Activated CD4-positive, CD25-positive, alpha-beta regulatory T cell treated with anti-CD3 and anti-CD28 coated beads, Interleukin-2, amount 50 U/mL, for 72 hours (primary cell): ENCODE measurements at places on chromosomes 2 and 18.

DNA sequence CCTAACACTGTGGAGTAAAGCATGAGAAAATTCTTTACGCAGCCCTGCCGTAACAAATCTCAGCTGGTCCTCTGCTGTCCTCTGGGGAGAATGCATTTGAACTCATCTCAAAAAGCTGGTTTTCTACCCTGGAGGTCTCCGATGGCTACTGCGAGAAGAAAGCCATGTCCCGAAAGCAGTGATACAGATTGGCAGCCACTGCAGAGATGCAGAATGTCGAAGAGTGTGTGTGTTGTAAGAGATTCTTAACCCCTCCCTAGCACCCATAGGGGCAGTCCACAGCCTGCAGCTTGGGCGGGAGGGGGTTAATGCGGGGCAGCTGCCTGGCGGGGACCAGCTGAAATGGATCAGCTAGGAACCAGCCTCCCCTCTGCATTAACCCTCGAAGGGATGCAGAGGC lies 235.9 kb downstream of the ZNF516 start:
- DNase-seq, result no peak

DNA sequence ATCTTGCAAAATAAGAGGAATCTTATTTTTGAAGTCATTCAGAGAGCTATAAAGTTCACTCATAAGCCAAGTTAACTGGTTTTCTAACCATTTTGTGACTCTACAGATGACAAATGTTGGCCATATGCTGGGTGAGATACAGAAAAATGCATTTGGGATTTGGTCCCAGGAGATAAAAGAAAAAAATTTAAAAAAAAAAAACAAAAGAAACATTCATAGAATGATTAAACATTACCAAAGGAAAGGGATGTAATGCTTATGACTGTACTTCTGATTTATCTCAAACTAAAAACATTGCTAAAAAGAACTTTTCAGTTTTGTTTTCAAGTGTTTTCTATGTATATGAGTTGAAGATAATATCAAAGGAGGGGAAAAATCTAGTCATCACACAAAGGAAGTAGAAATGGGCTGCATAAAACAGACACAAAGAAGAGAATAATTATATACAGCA lies 43.1 kb downstream of the PELI1 start:
- DNase-seq, result no peak

DNA sequence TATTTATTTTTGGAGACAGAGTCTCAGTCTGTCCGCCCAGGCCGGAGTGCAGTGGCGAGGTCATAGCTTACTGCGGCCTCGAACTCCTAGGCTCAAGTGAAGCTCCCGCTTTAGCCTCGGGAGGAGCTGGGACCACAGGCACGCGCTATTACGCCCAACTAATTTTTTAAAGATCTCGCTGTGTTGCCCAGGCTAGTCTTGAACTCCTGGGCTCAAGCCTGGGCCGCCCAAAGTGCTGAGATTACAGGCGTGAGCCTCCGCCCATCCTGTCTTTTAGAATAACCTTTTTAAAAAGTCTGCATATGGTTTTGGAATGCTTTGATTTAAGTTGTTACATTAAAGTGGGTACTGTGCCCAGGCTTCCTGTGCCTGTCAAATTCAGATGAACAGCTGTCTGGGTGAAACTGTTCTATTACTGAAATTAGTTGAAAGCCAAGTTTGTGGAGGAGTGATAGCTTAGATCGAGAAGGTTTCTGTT lies 944 bp downstream of the RAB3GAP1 start:
- DNase-seq, result peak; percentile 38

DNA sequence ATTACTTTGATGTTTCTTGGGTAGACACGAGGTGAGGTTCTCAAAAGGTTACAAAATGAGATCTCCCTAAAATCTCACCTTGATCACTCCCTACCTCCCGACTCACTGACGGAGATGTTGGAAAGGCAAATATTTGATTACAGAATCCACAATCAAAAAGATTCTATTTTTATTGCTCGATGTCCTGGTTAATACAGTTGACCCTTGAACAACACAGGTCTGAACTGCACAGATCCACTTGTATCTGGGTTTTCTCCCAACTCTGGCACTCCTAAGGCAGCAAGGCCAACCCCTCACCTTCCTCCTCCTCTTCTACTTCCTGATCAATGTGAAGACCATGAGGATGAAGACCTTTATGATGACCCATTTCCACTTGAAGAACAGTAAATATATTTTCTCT lies 125.3 kb downstream of the C2orf74 start:
- DNase-seq, result no peak

- no peak for DNase-seq
These were observed 200.5 kb downstream of the ACKR3 start for GRCh38 chr2:236769981-236770671.

DNA sequence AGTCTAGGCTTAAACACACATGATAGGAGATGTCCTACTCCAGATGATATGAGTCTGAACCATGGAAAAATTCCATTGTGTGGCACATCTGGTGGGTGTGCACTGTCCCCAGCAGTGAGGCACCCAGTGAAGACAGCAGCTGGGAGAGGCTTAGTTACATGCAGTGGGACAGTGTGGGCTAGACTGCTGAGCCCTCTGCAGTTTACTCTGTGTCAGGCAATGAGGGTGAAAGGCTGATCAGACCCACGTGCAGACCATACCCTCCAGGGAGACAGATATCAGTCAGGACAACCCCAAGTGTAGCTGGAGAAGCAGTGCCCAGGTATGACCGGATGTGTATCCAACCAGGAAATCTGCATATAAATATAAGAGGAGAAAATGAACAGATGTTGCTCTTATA lies 13.4 kb downstream of the IL37 start:
- no peak for DNase-seq

DNA sequence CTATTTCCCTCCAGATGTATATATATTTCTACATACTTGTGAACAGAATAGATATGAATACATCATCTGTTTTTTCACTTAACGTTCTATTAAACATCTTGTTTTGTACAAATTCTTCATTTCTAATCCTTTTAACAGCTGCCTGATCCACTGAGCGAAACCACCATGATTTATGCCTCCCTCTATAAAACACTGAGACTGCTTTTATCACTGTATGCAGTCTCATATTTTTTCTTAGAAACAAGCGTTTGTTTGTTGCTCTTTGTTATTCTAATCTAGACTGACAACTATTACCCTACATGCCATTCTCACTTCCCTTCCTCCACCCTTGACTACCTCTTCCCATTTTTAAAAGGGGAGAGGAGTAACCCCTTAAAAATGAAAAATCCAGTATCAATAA lies 88.2 kb downstream of the DTNB start:
- no peak for DNase-seq

DNA sequence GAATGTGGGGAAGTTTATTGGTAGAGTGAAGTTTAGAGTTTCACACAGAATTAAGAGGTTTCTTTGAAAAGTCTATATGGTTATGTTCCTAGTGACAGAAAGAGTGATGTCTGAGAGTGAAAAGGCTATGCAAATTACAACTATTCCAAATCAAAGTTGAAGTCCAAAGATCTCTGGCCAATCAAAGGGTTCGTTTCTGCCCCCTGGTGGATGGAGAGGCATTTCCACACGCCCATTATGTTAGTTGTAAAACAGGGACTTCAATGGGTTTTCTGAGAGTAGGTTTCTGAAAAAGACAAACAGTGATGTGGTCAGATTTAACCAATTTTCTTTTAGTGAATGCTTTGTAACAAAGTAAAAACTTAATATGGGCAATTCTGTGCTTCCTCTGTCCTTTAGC lies 441.5 kb upstream of the POU3F3 start:
- DNase-seq, result no peak

GRCh38 chr2:230697676-230698075 lies 15.0 kb upstream of the CAB39 start:
- no peak for DNase-seq

DNA sequence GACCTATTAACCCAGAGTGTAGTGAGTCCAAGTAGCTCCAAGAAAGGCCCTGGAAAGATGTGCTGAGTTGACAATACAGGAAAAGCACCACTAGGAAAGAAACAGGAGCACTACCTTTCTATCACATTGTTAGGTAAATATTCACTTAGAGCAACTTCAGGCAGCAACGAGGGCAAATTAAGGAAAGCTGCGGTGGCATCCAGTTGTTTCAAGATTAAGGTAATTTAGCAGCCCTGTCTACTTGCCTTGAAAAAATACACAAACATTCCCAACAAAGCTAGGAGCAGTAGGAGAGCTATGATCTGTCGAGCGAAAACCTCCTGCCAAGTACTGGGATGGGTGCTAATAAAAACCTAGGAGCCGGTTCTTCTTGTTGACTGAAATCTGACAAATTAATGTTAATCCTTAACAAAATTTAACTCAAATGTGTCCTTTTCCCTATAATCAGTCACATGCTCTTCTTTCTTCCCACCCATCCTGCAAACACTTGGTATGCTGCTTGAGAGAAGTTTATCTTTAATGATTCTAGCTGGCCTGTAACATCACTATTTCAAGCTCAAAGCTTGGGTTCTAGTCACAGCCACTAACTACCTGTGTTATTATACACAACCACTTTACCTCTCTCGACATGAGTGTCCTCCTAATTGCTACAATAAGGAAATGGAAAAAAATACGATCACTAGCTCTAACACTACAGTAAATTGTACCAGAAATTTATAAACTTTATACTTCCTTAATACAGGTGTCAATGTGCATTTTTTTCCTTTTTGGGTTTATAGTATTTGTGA lies 2.0 kb downstream of the ACAA2 start:
- DNase-seq, result no peak

DNA sequence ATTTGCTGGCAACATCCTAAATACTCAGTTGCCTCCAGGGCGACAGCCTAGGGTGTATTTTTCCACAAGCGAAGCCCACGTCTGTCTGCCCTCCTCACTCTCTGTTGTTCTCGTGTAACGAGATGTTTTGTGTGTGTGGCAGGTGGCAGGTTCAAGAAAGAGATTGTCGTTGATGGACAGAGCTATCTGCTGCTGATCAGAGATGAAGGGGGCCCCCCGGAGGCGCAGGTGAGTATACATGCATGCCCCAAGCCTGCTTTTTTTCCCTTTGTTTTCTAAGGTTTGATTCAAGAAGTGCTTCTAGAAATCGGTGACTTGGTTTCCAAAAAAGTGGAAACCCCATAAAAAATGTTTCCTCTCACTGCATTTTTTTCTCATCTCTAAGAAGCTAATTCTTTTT lies 247.0 kb downstream of the AGAP1 start:
- DNase-seq, result no peak

GRCh38 chr2:99851089-99851488 lies 291.3 kb downstream of the AFF3 start:
- no peak for DNase-seq

DNA sequence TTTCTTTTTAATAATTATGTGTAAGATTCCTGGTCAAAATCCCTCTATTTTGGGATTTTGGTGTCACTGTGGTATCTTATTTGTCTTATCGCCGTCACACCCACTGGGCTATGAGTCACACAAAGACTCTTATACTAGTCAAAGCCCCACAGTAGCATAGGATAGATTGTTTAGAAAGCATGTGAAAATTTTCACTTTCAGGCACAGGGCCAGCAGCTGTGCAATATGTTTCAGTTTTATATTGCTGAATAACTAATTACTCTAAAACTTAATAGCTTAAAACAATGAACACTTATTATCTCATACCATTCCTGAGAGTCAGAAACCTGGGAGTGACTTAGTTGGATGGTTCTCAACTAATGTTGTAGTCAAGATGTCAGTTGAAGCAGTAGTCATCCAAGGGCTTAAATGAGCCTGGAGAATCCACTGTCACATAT lies 24.0 kb downstream of the CFAP210 start:
- DNase-seq, result no peak

- no peak for DNase-seq
These were observed 169.1 kb downstream of the ATAD2B start for GRCh38 chr2:23757686-23758433.

GRCh38 chr2:23206650-23207049 lies 178.3 kb upstream of the KLHL29 start:
- DNase-seq, result no peak

DNA sequence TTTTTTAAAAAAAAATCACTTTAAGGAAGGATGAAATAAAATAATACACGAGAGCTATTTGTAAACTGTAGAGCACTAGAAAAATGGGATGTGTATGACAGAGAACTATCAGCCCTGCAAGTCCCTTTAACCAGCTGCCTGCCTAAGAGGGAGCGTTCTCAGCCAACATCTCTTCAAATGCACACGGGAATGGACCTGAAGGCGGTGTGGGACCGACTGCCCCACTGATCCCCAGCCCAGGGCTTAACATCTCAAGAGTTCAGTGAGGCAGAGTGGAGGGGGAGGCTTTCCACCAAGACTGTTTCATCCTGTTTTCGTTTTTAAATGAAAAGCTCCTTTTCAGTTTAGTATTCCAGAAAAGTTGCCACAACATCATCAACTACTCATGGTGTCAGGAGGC lies 2.2 kb downstream of the INPP4A start:
- DNase-seq, result no peak

GRCh38 chr18:62716619-62717168 lies 1.4 kb downstream of the PHLPP1 start:
- DNase-seq, result peak; percentile 49

- no peak for DNase-seq
These were observed 45.3 kb upstream of the ROCK2 start for GRCh38 chr2:11389551-11390398.

DNA sequence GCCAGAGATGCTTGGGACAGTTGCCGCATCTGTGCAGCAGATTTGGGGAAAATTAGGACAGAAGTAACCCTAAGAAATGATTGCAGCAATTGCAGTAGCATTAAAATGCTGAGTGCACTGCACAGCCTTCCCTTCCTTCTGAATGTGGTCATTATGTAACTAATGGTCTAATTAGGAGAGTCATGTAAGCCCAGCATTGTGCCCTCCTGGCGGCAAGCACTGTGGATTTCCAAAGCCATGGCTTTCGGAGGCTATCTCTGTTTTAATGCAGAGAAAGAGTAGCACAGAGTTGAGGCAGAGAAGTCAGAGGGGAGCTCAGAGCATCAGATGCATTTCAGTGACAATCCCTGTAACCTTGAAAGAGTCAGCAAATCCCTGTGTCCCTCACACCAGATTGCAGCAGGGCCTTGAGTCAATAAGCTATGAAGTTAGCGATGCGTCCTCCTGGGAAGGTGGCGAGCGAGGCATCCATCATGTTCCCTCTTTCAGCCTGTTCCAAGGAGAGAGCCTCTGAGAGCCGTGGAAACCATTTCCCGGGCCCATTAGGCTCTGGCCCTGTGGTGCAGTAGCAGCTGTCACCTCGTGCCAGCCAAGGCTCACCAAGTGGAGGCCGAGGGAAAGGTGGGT lies 307.2 kb downstream of the FBXO15 start:
- DNase-seq, result no peak

DNA sequence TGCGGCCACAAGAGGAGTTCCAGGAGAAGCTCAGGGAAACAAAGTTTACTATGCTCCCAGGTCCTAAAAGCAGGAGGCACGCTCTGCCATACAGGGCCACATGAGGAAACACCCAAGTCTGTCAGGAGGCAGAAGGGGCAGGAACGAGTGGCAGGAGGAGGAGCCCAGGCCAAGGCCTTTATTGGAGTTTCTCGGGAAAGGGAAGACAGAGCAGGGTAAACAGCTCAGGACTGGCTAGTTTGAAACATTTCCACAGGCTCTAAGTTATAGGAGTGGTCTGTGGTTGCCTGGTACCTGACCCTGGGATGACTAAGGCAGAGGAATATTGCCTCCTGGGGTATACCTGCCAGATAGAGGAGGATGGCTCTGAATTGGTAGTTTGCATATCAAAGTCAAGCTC lies 3.7 kb upstream of the ZNF638 start:
- DNase-seq, result no peak
